Muscle of leg (tissue), 16 donors: ENCODE measurements at places on chromosomes 11 and 22.
A peak's percentile ranks its signal among the peaks of the same experiment; 100 is the strongest.

DNA sequence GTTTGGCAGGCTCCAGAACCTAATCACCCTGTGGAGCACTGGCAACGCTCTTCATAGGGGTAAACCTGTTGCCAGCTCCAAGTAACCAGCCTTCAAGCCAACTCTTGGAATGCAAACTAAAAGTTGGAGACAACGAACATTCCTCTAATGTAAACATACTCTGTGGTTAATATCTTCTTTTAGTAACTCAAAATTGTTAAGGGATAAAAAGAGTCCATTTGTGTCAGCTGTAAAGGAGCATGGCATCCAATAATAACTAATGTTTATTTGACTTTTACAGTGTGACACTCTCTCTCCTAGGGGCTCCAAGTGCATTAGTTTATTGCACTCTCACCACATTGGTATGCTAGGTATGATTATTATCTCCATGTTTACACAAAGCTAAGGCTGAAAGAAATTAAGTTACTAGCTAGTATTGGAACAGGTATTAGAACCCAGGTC lies 31.0 kb upstream of the AMOTL1 start:
- H3K27ac ChIP-seq, result no peak overlapping the region
- DNase-seq, result no peak
- H3K27me3 ChIP-seq, result peaks cover 13% of the 10 kb centered on the region
- peaks cover 29% of the 10 kb centered on the region for H3K4me1 ChIP-seq

- H3K27me3 ChIP-seq, result no peaks in the 10 kb centered on the region
- H3K36me3 ChIP-seq, result no peaks in the 10 kb centered on the region
- H3K4me1 ChIP-seq, result peaks cover 10% of the 10 kb centered on the region
- no peak overlapping the region for H3K27ac ChIP-seq
- no peak overlapping the region for H3K4me3 ChIP-seq
These were observed 76.9 kb upstream of the CADM1 start for GRCh38 chr11:115580927-115581680.

DNA sequence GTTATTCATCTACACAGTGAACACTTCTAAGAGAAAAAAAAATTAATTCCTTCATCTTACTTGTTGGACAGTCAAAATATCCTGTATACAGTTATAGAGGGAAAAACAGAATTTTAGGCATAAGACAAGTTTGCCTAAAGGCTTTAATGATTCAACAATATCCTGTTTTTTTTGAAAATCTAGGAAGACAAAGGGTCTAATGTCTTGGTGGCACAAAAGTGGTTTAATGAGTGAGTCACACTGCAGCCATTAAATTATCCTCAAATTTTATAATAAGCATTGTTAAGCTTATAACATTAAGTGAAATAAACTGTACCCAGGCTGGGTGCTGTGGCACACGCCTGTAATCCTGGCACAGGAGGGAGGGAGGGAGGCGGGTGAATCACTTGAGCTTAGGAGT lies 72.9 kb downstream of the GAB2 start:
- H3K4me1 ChIP-seq, result peaks cover 8% of the 10 kb centered on the region
- H3K36me3 ChIP-seq, result no peaks in the 10 kb centered on the region
- DNase-seq, result no peak
- no peak overlapping the region for H3K27ac ChIP-seq
- H3K4me3 ChIP-seq, result no peak overlapping the region

DNA sequence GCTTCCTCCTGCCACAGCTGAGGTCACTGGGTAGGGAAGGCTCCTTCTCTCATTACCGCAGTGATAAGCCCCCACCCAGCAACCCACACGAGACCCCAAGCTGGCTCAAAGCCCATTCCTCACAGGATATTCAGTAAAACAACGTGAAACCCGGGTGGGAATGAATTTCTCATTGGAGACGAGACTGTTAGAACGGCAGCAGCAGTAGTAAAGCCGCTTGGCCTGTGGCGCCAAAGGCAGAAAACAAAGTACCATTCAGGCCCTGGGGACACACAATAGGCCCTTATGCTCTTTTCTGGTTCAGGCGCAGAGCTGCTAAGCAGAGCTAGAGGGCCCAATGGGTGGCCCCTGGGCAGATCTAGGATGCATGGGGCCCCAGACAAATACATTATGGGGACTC lies 45.3 kb downstream of the PC start:
- no peaks in the 10 kb centered on the region for H3K36me3 ChIP-seq
- no peak overlapping the region for H3K4me3 ChIP-seq
- DNase-seq, result peak; percentile 18
- H3K27me3 ChIP-seq, result no peaks in the 10 kb centered on the region
- H3K4me1 ChIP-seq, result peaks cover 8% of the 10 kb centered on the region
- no peak overlapping the region for H3K27ac ChIP-seq

- no peaks in the 10 kb centered on the region for H3K36me3 ChIP-seq
- no peak overlapping the region for H3K27ac ChIP-seq
- H3K27me3 ChIP-seq, result no peaks in the 10 kb centered on the region
- DNase-seq, result no peak
- no peak overlapping the region for H3K4me3 ChIP-seq
These were observed 356.9 kb upstream of the LRRC4C start for GRCh38 chr11:41816396-41816795.

DNA sequence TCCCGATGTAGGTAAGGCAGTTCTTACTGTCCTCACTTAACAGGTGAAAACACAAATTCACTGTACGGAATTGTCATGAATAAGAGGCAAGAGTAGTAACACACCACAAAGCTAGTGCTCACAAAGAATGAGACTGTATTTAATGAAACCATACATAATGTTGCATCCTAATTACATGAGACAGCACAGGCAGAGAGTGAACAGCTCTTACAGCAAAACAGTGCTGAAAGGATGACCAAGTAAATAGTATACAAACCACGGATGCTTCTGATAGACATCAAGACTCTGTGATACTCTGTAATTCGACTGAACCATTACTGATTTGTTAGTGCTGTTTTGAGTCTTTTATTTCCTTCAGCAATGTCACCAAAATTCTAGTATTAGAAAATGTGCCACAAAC lies 282.3 kb downstream of the TTC28 start:
- peaks cover 6% of the 10 kb centered on the region for H3K4me1 ChIP-seq
- no peak overlapping the region for H3K27ac ChIP-seq
- no peak overlapping the region for H3K4me3 ChIP-seq
- H3K36me3 ChIP-seq, result no peaks in the 10 kb centered on the region
- DNase-seq, result no peak
- H3K27me3 ChIP-seq, result no peaks in the 10 kb centered on the region
